GF-D8 (cell line): ENCODE measurements at places on chromosomes 7 and 10.

DNA sequence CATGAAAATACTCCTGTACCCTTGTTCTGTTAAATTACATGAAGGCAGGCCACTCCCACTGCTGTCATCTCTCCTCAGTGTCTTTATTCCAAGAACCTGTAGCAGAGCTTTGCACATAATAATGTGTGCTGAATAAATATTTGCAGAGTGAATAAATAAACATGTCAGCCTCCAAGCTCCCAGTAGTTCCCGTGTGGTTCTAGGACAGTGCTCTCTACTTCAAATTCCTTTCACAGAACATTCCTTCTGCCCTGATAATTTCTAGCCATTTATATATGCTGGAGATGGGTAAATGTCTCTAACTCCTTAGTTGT lies 20.3 kb upstream of the HYAL4 start:
- DNase-seq: no peak

DNA sequence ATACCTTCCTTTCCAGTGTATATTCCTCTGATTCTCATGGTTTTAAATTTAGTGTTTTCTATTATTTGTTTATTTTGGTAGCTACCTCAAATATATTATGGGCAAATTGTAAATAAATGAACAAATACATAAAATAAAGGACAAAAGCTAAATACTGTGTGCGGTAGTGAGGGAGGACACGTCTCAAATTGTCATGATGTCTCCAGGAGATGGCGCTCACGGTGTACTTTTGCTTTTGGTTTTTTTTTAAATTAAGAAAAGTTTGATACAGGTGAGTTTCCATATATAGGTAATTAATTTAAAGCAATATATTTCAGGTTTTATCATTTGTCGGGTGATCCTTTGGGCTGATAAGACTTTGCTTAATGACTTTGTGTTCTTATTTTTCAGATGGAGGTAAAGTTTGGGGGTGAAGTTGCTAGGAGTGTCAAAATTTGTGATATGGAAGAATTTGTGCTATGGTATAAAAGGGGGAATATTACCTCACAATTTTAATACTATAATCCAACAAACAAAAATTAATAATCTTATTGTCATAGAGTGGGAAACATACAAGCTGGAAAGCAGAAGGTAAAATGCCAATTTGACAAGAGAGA lies 68.4 kb upstream of the TMEM229A start:
- no peak for DNase-seq

GRCh38 chr7:158449266-158449665 lies 138.4 kb downstream of the PTPRN2 start:
- no peak for DNase-seq

DNA sequence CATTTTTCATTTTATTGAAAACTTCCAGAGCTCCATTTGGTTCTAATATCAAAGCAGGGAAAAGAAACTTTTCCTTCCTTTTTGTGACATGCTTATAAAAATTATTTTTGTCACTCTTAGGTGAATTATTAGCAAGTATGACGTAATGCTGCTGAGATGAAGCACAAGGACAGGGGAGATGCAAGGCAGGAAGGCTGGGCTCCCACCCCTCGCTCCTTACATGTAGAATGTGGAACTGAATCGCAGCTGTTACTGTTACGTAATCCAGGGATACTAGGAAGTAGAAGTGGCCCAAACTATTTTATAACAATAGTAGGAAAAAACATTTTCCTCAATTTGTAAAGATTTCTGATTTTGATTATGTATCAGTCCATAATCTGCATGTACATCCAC lies 17.1 kb upstream of the GTPBP4 start:
- DNase-seq: peak; percentile 45

DNA sequence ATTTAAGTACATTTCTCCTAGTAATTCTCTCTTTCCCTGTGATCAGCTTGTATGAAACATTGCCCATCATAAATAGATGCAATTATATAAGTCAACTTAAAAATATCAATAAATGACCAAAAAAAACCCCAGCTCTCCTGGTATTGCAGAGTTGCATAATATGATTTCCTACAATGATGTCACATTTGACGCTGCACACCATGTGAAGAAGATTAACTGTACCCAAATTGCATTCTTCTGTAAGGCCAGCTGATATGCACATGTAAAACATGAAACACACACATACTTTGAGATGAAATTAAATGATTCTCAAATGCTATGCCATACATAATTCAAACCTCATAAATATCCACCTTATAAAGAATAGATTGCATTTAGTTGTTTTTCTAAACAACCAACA lies 115.5 kb downstream of the AGMO start:
- DNase-seq: no peak

GRCh38 chr10:84181631-84182030 lies 8.0 kb downstream of the GPR15LG start:
- no peak for DNase-seq

- no peak for DNase-seq
Measured at GRCh38 chr7:108425714-108426275, 30.4 kb downstream of the NRCAM start.

- DNase-seq: peak; percentile 58
Measured at GRCh38 chr10:117441812-117442443, 66.7 kb upstream of the PDZD8 start.

DNA sequence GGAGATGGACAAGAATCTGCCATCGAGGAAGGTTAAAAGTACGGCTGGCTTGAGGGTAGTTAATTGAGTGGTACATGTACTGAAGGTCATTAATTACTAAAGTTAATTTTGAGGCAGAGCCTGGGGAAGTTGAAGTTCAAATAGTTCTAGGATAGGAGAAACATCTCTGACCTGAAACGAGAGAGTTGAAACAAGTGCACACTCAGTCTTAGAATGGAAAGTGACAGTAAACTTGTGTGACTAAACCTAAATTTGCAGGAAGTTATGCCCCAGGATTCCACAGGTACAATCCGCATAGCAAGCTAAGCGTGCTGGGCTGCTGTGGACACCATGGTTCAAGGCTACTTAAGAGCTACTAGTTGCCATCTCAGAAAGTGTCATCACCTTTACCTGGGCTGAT lies 209.9 kb downstream of the CHCHD3 start:
- no peak for DNase-seq

DNA sequence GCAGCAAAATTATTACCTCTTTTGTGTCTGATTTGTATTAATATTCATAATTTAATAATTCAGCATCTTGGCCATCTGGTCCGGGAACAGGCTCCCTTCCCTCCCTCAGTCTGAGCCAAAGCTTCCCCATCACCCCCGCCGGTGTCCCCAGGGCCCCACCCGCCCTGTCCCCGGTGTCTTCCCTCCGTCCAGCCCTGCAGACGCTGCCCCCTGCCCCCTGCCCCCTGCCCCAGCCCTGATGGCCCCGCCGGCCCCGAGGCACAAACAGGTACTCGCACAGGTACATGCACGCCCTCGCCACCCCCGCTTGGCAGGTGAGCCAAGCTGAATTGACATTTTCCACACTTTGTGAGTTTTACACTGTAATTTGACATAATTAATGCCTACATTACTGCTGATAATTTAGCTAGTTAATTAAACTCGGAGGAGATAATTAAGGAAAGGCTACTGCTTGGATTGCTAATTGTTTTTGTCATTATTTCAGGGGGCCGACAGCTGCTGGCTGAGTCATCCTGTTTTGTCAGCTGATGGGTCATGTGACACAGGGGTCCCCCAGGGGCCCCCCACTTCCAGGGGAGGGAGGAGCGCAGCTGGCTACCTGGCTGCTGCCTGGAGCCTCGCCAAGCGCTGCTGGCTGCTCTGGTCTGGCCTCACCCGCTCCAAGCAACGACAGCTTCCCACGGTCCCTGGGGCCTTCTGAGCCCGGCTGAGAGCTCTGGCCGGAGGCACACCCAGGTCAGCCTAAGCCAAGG lies 36.6 kb downstream of the MICALL2 start:
- DNase-seq: no peak

- no peak for DNase-seq
Measured at GRCh38 chr10:58574058-58574457, 61.4 kb downstream of the BICC1 start.

DNA sequence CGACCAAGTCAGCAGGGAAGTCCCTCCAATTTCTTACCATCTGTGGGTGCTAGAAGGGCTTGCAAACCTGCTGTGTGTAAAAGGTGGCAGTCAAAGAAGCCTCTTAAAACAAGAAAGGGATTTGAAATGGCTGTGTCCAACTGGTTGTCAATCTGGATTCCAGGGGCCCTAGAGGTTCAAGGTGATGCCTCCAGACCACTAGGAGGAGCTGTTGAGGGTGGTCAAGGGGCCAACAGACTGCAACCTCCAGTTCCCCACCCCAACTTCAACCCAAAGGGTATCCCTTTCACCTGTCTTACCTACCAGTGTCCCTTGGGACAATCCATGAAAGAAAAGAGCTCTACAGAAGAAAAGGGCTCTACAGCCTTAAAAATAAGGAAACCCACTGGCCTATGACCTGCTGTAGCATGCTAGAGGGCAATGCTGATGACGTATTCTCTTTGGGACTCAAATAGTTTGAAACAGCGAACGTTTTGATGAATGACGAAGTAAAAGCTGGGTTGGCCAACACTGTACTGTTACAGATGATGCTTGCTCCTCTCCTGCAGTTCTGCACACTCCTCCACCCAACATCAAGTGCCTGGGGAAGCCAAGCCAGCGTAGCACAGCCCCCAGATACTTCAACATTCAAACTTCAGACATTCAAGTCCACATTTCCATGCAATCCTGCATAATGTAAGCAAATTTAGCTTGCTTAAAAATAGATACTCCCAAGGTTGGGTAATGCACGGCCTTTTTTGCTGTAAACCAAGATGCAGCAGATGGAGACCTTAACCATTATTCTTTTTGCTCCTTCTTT lies 45.9 kb upstream of the WDR11 start:
- DNase-seq: no peak

DNA sequence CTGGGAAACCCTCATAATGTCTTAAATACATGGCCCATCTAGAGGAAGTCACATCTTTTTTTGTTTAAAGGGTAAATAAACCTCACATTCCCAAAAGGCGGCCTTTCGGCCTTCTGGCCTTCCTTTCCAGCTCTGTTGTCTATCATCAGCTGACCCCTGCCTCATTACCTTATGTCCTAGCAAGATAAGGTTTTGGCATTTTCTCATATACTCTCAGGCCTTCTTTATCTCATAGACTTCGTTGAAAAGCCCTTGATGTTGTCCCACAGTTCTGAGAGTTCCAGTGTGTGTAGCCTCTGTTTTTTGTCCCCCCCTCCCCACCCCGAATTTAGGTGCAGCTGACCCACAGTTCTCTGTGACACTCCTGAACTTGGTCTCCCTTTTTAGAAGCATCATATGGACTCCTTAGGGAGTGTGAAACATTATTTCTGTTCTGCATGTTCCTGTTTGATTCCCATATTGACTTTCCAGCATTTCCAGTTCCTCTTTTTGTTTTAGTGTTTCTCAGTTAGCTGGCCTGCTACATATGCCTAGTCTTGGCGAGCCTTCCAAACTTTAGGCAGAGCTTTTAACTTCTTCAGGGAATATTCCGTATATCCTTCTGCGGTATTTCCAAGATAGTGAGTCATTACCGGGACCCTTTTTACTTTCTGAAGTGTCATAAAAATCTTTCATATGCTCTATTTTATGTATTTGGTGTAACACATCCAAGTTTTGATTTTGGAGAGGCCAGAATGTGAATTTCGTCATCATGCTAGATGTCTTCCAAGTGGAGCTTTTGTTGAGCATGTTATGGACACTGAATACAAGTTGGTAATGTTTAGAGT lies 138.5 kb downstream of the LRRC4 start:
- DNase-seq: no peak

- DNase-seq: no peak
Measured at GRCh38 chr10:30125496-30125895, 66.1 kb upstream of the JCAD start.

- no peak for DNase-seq
Measured at GRCh38 chr10:59047957-59048618, 128.4 kb upstream of the PHYHIPL start.

GRCh38 chr7:34451923-34452322 lies 206.1 kb upstream of the NPSR1 start:
- no peak for DNase-seq

GRCh38 chr7:96663871-96664445 lies 45.7 kb downstream of the SEM1 start:
- no peak for DNase-seq

DNA sequence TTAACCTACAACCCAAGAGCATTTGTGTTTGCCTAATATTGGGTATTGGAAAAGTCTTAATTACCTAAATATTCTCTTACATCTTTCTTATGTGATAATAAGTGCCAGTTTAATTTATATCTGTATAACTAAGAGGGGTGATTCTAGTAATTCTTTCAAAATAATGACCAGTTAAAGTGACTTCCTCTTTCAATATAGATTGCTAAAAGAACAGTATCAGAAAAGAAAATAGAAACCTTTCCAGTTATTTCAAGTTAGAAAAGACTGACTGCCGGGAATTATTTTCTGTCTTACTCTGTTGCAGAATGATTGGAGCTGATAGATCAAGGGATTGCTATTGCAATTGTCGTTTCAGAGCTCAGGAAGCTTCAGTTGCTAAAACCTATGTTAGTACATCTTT lies 525.0 kb upstream of the SEMA3D start:
- DNase-seq: no peak

GRCh38 chr10:48214716-48215485 lies 59.6 kb downstream of the FRMPD2 start:
- no peak for DNase-seq

- DNase-seq: no peak
Measured at GRCh38 chr7:110839866-110840265, 251.1 kb upstream of the LRRN3 start.

DNA sequence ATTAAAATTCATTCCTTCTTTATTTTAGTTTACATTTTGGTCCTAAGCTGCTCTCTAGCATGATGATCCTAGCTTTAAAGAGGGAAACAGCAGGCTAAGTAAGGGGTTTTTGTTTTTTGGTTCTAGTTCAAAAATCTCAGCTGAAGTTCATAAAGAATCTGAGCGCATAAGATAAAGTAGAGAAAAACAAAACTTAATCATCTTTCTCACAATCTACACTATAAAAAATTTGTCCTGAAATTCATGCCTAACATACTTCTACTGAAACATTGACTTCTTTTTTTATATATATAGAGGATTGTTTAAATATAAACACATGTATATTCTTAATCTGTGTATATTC lies 6.8 kb upstream of the IGF2BP3 start:
- DNase-seq: no peak

DNA sequence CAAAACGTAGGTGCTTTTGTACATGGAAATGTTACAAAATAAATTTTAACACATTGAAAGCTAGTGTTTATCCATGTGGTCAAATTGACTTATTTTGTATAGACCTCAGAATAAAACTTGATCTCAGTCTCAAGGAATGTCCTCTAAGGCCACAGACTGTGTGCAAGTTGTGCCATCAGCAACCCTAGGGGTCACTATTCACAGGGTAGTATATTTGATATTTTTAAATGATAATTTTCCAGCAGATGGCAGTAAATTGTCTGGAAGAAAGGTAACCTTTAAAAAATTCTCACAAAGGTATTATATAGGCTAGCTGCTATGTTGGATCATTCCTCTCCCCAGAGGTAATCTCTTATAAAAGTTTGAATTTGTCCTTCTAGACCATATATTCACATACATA lies 12.9 kb upstream of the SNX10 start:
- DNase-seq: peak; percentile 62

DNA sequence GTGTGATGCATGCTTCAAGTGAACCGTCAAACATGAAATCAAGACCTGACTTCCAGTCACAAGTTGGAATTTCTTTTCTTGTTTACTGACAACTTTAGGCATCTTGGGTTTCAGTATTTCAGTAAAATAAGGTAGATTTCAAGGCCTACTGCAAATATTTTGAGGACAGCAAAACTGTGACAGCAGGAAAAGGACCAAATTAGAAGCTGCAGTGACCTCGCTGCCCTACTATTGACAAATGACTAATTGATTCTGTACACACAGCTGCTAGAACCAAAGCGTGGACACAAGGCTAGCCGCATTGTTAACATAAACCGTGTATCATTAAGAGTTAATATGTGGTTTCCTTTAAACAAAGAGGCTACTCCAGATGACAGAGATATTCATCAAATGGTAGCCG lies 105.7 kb upstream of the SEC61G start:
- no peak for DNase-seq

- no peak for DNase-seq
Measured at GRCh38 chr10:13956826-13957225, 370.1 kb downstream of the PRPF18 start.
